HCT116 (cell line): ENCODE measurements at places on chromosomes 16 and 17. TPM values are rescaled to one million over a fixed set of nuclear protein-coding genes. Genes with fewer than 3 reads are reported as not detected.

DNA sequence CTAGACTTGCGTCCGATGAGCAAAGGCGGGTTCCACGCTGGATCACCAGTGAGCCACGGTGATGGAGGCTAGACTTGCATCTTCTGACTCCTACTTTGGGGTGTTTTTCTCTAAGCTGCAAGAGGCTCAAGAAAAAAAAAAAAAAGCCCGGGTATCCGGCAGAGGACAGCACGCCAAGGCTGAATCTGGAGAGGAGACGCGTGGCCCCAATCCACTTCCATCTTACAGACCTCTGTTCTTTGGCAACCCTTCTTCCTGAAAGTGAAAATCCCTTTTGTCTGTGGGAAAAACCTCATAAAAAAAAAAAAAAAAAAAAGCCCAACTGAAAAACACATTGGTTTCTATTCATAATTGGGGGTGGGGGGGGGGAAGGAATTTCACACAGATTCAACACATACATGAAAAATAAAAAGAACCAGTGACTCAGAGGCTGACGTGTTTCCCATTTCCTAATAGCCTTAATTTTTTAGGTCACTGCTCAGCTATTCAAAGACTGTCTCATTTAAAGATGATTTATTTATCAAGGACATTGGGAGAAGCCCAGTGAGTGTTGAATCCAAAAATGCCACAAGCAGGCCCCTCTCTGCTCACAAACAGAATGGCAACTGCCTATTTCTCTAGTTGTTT, 258.3 kb downstream of the FOXL1 start:
- H3K4me3 ChIP-seq = no peak overlapping the region
- H3K36me3 ChIP-seq = no peaks in the 10 kb centered on the region
- DNase-seq = no peak
- 0 out of 2 replicates have a peak, but pooled peaks cover 4% of the 10 kb centered on the region for H3K4me1 ChIP-seq
- no peak overlapping the region for H3K27ac ChIP-seq

DNA sequence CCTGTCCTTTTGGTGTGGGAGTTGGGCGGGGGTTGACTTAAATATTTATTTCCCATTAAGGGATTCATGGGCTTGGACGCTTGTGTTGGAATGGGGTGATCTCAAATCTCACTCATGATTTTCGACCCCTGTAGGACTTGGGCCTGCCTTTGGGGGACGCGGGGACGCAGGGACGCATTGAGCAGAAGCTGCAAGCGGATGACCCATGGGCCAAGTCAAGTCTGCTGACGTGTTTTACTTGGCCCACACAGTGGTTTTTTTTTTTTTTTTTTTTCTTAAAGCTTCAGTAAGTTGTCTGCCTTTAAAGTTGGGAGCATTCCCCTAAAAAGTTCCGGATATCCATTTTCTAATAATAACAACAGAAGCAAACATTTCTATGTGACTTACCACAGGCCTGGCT, 28.9 kb downstream of the CMIP start:
- peaks cover 16% of the 10 kb centered on the region for H3K36me3 ChIP-seq
- no peak overlapping the region for H3K4me3 ChIP-seq
- no peaks in the 10 kb centered on the region for H3K27me3 ChIP-seq
- H3K4me1 ChIP-seq = no peaks in the 10 kb centered on the region

The MYLK3 gene
- 0.22 TPM for total RNA-seq

The ABCA8 gene
- total RNA-seq = 0.44 TPM
